Lung (tissue), 17 donors: ENCODE measurements at places on chromosomes 1 and 21. TPM values are rescaled to one million over a fixed set of nuclear protein-coding genes. Genes with fewer than 3 reads are reported as not detected.
A peak's percentile ranks its signal among the peaks of the same experiment; 100 is the strongest.

DNA sequence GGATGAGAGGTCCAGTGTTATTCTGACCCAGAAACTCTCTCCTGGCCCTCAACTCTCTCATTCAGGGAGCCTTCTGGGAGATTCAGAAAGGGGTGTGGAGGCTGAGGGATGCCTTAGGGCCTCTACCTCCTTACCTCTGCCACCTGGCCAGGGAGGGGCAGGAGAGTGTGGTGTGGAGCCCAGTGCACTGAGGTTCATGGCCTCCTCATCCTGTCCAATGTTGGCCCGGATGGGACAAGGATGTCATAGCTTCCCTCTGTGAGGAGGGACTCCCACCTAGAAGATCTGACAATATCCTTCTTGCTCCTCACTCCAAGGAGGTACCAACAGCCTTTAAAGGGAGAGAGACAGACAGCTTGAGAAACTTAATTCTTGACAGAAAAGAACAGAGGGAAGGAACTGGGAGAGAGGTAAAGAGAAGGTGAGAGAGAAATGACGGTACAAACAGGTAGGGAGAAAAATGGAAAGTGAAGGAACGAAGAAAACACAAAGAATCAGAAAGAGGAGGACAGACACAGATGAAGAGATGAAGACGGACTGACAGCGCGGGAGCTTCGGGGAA, 779 bp downstream of the BEND5 start:
- H3K27ac ChIP-seq = peak overlapping the region; percentile 1
- peaks cover 5% of the 10 kb centered on the region for H3K36me3 ChIP-seq
- H3K27me3 ChIP-seq = no peaks in the 10 kb centered on the region
- peak overlapping the region; percentile 32 for H3K4me3 ChIP-seq
- peaks cover 18% of the 10 kb centered on the region for H3K4me1 ChIP-seq
- no peak for DNase-seq

- H3K27ac ChIP-seq = no peak overlapping the region
- no peaks in the 10 kb centered on the region for H3K27me3 ChIP-seq
- no peak for DNase-seq
- H3K36me3 ChIP-seq = no peaks in the 10 kb centered on the region
These were observed 29.9 kb upstream of the ACTL8 start for GRCh38 chr1:17725084-17725719.

GRCh38 chr1:232046451-232047306, 420.1 kb downstream of the DISC1 start:
- no peaks in the 10 kb centered on the region for H3K36me3 ChIP-seq
- peak; percentile 69 for DNase-seq
- H3K27ac ChIP-seq = no peak overlapping the region
- no peak overlapping the region for H3K4me3 ChIP-seq
- no peaks in the 10 kb centered on the region for H3K27me3 ChIP-seq
- no peaks in the 10 kb centered on the region for H3K4me1 ChIP-seq

- no peaks in the 10 kb centered on the region for H3K27me3 ChIP-seq
- peaks cover 12% of the 10 kb centered on the region for H3K4me1 ChIP-seq
- no peak overlapping the region for H3K4me3 ChIP-seq
- H3K36me3 ChIP-seq = peaks cover 7% of the 10 kb centered on the region
- H3K27ac ChIP-seq = peak overlapping the region; percentile 59
These were observed 66.8 kb downstream of the CAPZB start for GRCh38 chr1:19418503-19418971.

- DNase-seq = no peak
- no peak overlapping the region for H3K27ac ChIP-seq
- no peak overlapping the region for H3K4me3 ChIP-seq
- peaks cover 2% of the 10 kb centered on the region for H3K4me1 ChIP-seq
- no peaks in the 10 kb centered on the region for H3K36me3 ChIP-seq
These were observed 94.3 kb downstream of the DIRAS3 start for GRCh38 chr1:67956116-67956515.

GRCh38 chr1:21875621-21876063, 61.5 kb downstream of the HSPG2 start:
- no peaks in the 10 kb centered on the region for H3K4me1 ChIP-seq
- no peak for DNase-seq
- peaks cover 81% of the 10 kb centered on the region for H3K36me3 ChIP-seq
- no peak overlapping the region for H3K4me3 ChIP-seq

DNA sequence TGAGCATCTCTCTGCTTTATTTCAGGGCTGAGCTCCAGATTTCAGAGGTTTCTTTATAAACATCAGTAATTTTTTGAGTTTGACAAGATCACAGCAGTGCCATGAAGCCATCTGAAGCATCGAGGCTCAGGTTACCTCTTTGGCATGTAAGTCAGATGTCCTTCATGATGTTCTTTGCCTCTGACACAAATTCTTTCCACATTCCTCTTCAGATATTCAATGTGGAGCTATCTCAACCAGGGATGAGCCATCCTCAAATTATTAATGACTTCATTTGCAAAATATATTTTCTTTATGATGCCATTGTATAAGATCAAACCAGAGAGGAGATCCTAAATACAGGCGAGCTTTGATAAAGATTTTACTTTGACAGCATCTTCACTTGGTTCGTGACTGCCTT, 256.7 kb downstream of the COL11A1 start:
- no peak for DNase-seq
- H3K4me3 ChIP-seq = no peak overlapping the region
- H3K4me1 ChIP-seq = no peaks in the 10 kb centered on the region
- no peaks in the 10 kb centered on the region for H3K36me3 ChIP-seq
- H3K27ac ChIP-seq = no peak overlapping the region

DNA sequence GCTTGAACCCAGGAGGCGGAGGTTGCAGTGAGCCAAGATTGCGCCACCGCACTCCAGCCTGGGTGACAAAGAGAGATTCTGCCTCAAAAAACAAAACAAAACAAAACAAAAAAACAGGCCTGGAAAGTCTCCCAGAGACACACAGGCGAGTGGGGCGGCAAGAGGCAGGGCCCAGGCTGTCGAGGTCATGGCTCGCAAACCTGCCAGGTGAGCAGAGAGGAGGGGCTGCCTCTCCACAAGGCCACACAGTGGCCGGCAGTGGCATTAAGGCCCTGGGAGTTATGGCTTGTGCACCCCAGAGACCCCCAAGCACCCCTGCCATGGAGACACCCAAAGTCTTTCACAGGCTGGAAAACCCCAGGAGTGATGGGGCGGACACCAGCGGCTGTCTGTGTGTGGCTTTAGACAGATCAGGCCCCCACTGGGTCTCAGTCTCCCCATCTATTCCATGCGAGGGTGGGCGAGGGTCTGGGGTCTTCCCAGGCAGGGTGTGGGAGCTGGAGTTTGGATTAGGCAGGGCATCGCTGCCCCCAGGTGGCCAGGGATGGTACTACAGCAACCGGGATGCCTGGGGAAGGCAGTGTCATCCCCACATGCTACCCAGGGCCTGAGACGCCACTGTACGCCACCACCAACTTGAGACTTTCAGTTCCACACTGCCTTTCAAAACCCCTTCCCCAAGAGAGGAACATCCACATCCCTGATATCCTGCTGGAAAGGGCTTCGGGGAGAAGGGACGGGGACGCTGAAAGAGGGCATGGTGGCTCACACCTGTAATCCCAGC, 7.3 kb upstream of the CTRC start:
- H3K4me1 ChIP-seq = peaks cover 30% of the 10 kb centered on the region
- H3K36me3 ChIP-seq = no peaks in the 10 kb centered on the region
- no peaks in the 10 kb centered on the region for H3K27me3 ChIP-seq
- DNase-seq = peak; percentile 78
- no peak overlapping the region for H3K27ac ChIP-seq

LSM10 gene
- polyA plus RNA-seq = 47.0 TPM
